ENCODE measurements at places on chromosomes 7 and 10.

DNA sequence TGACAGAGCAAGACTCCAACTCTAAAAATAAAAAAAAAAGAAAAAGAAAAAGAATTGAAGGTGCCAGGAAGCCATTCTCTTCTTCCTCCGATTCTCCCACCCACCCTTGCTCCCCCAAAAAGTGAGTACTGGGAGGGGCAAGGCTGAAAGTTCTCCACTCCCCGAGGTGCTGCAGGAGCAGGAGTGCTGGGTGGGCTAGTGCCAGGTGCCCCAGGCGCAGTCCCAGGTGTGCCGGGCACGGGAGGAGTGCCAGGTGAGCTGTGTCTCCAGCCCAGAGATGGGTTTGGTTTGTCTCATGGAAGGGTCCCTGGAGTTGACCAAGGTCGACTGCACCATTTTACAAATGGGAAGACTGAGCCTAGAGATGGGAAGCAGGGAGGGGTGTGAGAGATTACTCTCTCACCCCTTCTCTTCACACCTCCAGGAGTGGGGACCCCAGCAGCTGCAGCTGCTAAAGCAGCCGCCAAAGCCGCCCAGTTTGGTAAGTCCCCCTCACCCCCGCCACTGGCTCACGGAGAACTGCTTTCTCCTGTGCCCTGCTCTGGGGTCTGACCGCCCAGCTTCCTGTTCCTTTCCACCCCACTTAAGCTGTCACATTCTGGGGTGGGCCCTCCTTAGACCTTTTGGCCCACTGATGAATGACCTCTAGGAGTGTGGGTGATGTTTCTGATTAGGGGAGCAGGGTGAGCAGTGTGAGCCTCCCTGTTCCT is 26.2 kb upstream of the LIMK1 start:
- no peak for DNase-seq

DNA sequence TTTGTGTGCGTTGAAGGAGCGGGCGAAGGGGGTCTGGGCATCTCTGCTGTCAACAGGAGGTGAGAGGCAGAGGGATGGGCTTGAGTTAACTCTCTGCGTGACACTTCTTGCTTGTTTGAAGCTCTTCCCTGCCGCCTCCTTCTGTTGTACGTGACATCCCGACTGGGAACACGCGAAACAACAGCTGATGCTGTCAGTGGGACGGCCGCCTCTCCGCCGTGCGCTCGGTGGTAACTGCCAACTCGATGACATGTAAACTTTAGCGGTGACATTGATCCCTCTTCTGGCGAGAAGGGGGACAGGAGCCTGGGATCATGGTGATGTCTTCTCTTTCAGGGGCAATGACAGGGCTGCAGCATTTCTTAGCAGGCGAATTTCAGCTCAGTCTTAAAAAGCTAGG is 394.5 kb downstream of the TYW1 start:
- DNase-seq: no peak

DNA sequence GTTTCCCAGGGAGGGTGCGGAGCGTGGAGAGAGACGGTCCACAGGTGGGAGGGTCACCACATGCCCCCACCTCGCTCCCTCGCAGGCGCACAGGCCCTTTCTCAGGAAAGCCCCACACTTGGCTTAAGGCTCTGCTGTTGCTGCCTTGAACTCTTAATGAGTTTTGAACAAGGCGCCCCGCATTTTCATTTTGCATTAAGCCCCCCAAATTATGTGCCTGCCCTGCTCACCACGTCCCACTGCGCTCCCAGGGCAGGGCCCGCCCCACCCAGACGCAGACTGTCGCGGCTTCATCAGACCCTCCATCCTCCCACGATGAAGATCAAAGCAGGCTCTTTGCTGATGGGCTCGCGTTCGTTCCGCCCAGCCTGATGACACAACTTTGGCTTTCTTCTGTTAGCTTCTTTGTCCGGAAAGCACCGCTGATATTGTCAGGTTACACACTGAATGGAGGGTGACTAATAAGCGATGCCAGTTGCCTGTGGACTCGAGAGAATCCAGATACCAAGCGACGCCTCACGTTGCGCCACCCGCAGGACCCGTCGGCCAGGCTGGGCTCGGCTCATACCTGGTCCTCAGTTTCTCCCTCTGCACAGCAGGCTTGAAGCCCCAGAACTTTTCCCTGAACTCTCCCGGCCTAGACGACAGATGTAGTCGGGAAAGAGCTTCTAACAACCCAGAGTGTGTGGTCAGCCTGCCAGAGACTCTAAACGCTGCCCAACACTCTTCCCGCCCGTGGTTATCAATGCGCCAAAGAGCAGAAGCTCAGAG is 9.5 kb downstream of the CALML3 start:
- no peak for DNase-seq

GRCh38 chr7:105642264-105642663 is 61.0 kb upstream of the EFCAB10 start:
- DNase-seq: no peak

GRCh38 chr10:3902054-3902808 is 117.2 kb upstream of the KLF6 start:
- peak; percentile 40 for DNase-seq

- no peak for DNase-seq
Measured at GRCh38 chr10:113153493-113154102, 203.6 kb downstream of the TCF7L2 start.

All from T-helper 9 cell (primary cell).